ENCODE measurements at places on chromosomes 16 and 17.

- no peak for DNase-seq
Observed at GRCh38 chr16:55672471-55672870, 16.7 kb downstream of the SLC6A2 start.

GRCh38 chr17:19975601-19976000 is 2.0 kb downstream of the AKAP10 start:
- DNase-seq, result no peak

GRCh38 chr16:73108195-73108963 is 60.5 kb upstream of the ZFHX3 start:
- DNase-seq, result no peak

DNA sequence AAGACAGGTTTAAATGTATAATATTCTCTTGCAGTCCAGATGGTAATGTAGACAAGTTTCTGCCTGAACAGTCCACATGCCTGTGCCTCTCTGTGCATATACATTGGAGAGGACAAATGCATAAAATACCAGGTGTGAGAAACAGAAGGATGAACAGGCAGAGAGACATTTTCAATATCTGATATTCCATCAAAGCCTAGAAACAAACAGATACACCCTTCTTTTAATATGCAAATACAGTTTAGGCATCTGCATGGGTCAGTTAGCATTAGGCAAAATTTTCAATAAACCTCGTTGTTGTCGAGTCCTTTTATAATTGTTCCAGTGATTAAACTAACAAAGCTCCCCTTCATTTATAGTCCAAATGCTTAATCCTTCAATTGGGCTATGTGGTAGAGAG is 897 bp downstream of the OMG start:
- DNase-seq, result no peak

DNA sequence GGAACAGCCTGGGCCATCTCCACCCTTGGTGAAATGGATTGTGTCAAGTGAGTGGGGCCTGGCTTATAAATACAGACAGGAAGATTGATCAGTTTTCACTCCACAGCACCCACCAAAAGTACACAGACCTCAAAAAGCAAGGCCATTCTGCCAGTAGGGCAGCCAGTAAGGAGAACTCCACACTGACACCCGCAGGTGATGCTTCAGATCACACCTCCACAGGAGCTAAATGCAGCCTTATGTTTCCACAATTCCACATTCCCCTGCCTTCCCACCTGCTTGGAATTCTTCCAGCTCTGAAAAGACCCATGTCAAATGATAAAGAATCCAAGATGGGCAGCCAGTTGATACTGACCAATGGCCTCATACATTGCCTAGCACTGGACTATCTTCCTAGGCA is 191.1 kb downstream of the ZFHX3 start:
- DNase-seq, result no peak

All from ascending aorta (tissue), 2 donors.